ENCODE measurements at places on chromosomes 12 and 14. TPM values are rescaled to one million over a fixed set of nuclear protein-coding genes. Genes with fewer than 3 reads are reported as not detected.

DNA sequence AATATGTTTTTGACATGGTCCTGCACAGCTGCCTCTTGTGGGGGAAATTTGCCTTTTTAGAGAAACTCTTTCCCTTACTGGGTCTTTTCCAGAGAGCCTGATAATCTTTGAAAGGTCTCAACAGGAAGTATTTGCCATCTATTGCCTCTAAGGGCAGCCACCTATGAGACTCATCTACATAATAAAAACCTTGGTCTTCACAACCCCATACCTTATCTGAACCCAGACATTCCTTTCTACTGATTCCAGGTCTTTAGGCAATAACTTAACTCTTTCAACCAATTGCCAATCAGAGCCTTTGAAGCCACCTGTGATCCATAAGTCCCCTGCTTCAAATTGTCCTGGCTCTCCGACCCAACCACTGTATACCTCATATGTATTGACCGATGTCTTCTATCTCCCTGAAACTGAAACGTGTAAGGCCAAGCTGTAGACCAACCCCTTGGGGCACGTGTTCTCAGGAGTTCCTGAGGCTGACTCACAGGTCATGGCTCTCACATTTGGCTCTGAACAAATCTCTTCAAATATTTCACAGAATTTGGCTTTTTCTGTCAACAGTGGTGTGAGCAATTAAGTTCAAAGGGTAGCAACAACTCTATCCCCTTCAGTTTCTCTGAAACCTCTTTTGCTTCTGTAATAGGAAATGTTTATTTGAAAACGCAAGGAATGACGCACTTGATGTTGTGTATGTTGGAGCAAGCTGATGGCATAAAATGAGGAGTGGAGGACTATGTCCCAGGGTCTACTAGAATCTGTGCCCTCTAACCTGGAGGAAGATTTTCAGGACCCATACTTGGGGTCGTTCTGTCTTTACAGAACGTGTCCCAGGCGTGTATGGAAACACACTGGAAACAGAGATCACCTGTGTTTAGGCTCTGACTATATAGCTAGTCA is 49.2 kb upstream of the EIF5 start:
- no peak for DNase-seq

GRCh38 chr12:128518644-128519043 is 251.7 kb downstream of the TMEM132C start:
- no peak for DNase-seq

DNA sequence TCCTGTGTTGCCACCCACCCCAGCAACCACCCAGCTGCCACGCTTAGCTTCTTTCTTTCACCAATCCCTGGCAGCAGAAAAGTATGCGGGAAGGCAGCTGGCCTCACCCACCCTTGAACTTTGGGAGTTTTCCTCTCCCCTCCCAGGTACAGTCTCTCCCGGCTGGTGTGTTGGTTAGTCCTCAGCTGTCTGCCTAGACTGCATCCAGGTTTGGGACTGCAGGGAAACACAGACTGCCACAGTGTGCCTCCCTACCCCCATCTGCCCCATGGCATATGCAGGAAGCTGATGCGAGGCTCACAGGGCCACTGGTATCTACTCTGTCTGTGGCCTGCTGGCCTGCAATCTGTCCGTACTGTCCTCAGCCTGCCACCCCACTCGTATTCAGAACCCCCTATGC is 2.1 kb downstream of the CD9 start:
- DNase-seq = no peak

- no peak for DNase-seq
These were observed 1.2 kb downstream of the NRDE2 start for GRCh38 chr14:90330203-90331196.

- no peak for DNase-seq
These were observed 3.0 kb downstream of the EVL start for GRCh38 chr14:100067971-100068959.

GRCh38 chr12:127150956-127151355 is 1116.0 kb upstream of the TMEM132C start:
- DNase-seq = no peak

GRCh38 chr14:36316131-36316530 is 4.3 kb downstream of the MBIP start:
- DNase-seq = no peak

NRIP2 gene
- polyA plus RNA-seq = 6.1 TPM

TMEM179 gene
- polyA plus RNA-seq = 0.86 TPM

Data from hindlimb muscle (tissue), 1 donor.